ENCODE measurements at places on chromosomes 2 and 18.
A peak's percentile ranks its signal among the peaks of the same experiment; 100 is the strongest.

- DNase-seq = peak; percentile 25
These were observed 319.9 kb upstream of the HS6ST1 start for GRCh38 chr2:128638341-128639119.

GRCh38 chr2:40109381-40109780, 330.3 kb upstream of the THUMPD2 start:
- no peak for DNase-seq

DNA sequence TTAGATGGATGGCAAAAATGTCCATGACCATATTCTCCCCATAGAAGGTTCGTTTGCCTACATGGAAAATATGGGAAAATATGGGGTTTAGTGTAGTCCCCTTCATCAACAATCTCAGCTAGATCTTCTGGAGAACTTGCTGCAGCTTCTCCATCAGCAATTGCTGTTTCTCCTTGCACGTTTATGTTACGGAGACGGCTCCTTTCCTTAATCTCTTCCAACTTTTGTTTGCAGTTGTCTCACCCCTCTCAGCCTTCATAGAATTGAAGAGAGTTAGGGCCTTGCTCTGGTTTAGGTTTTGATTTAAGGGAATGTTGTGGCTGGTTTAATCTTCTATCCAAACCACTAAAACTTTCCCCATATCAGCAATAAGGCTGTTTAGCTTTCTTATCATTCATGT, 28.9 kb downstream of the MYCN start:
- DNase-seq = no peak

DNA sequence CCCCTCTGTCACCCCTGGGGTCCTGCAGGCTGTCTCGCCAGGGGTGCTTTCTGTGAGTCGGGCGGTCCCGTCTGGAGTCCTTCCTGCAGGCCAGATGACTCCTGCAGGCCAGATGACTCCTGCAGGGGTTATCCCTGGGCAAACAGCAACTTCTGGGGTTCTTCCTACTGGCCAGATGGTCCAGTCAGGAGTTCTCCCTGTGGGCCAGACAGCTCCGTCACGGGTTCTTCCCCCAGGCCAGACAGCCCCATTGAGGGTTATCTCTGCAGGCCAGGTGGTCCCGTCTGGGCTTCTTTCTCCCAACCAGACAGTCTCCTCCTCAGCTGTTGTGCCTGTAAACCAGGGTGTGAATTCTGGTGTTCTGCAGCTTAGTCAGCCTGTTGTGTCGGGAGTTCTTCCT, 27.6 kb downstream of the ADNP2 start:
- no peak for DNase-seq

DNA sequence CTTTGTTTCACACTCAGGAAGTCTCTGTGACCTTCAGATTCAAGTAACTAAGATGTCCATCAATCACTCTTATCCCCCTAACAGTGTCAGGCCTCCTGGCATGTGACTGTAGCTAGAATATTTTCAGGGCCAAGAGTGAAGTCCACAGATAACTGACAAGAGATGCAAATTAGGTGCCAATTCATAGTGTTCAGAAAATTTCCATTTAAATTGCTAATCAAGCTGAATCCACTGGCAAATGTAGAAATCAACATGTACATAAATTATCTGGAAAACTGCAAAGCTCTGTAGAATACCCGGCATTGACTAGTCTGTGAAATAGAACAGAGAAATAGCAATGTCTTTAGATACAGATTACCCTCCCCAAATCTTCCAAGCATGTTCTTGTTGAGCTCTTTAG, 38.6 kb upstream of the ARL4C start:
- no peak for DNase-seq

DNA sequence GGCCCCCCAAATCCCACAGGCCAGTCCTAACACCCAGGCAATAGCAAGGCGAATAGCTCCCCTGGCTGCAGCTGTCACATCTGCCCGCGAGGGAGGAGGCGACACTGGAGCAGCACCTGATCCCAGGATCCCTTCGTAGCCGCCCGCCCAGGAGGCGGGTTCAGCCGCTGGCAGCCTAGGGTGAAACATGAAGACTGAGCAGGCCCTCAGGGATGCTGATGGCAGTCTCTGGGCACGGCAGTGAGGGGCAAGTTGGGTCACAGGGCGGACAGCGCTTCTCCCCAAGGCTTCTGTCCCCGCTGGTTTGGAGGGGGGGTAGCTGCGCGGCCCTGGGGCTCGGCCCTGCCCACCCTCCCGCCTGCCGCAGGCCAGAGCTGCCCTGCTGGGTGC, 1.9 kb downstream of the DNMT3A start:
- DNase-seq = peak; percentile 51
